ENCODE measurements at places on chromosomes 11 and 22.

DNA sequence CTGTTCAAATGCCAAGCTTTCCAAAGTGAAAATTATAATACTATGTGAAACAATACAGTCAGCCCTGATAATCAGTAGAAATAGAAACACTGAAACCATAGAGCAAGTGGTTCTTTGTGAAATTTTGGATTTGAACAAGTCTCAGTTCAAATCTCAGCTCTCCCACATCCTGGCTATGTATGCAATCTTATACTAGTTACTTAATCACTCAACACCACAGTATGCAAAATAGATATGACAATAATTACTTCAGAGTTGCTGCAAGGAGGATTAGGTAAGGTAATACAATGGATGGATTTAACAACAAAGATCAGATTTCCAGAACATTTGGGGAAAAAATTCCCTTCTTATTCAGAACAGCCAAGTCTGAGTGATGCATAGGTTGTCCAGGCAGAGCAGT, 851.8 kb upstream of the CCDC90B start:
- no peak for DNase-seq

DNA sequence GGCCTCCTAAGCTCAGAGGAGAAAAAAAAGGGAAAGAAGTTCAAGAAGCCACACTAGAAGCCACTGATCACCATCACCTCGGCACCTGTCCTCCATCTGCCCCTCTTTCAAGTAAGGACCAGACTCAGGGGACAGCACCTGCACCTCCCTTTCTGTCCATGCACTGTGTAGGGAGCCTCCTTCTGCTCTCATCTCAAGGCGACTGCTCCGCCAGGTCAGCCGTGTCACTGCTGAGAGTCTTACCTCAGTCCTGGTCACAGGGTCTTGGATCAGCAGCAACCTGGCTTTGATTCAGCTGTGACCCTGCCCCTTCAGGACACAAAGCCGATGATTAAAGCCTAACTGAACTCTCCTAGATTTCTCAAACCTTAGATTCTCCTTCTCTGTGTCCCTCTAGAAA, 101.5 kb downstream of the ZNF280B start:
- no peak for DNase-seq

DNA sequence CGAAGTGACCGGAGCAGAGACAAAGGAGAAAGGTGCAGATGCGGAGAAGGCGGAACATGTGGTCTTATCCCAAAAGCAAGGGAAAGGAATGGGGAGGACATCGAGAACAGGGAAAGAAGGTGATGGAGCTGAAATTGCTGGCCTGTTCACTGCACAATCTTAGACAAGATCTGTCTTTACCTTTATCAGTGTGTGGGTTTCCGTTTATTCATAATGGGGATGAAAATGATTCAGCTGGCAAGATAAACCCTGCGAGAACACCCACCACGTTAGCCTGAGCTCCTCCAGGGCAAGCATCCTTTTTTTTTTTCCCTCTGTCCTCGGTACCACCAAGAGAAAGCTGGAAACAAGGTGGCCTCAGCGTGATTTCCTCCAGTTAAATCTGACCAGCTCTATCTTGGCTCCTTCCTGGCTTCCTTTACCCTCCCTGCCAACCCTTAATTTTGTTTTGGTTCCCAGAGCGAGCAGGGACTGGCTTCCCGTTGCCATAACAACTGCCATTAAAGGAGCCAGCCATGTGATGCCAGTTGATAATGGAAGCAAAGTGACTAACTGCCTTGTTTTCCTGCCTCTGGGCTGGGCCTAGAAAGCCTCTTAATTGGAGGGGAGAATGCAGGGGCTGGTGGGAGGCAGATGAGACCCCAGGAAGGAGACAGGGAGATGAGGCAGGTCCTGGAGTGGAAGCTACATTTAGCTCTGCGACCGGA, 4.2 kb downstream of the SGSM1 start:
- DNase-seq, result no peak

GRCh38 chr11:85165819-85166218, 461.3 kb downstream of the DLG2 start:
- no peak for DNase-seq

DNA sequence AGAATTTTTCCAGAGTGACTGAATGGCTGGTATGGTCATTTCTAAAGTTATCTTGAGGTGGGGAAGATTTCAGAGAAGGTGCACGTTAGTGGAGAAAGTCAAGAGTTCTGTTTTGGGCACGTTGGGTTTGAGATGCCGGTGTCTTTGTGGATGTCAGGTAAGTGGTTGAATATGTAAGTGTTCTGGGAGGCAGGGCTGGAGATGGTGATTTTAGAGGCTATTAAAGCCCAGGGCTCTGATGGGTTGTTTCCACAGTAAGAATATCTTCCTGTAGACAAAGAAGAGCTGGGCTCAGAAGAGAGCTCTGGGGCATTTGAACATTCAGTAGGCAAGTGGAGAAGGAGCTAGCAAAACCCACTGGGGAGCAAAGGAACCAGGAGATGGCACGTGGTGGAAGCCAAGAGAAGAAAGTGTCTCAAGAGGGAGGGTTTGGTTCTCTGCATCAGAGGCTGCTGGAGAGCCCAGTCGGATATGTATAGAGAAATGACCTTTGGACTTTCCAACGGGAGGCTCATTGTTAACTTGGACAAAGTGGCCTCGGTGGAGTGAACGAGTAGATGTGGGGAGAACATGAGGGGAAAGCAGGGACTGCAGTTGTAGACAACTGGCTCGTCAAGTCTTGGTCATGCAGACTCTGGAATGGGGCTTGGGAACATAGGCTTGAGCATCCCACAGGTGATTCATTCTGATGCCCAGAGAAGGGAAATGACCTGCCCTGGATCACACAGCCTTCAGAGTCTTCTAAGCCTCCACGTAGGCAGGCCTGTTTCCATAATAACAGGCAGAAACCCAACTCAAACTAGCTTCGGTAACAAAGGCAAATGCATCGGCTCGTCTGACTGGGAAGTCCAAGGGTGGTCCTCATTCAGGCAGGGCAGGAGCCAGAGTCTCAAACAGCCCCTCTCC, 98.4 kb upstream of the PARVA start:
- DNase-seq, result no peak

DNA sequence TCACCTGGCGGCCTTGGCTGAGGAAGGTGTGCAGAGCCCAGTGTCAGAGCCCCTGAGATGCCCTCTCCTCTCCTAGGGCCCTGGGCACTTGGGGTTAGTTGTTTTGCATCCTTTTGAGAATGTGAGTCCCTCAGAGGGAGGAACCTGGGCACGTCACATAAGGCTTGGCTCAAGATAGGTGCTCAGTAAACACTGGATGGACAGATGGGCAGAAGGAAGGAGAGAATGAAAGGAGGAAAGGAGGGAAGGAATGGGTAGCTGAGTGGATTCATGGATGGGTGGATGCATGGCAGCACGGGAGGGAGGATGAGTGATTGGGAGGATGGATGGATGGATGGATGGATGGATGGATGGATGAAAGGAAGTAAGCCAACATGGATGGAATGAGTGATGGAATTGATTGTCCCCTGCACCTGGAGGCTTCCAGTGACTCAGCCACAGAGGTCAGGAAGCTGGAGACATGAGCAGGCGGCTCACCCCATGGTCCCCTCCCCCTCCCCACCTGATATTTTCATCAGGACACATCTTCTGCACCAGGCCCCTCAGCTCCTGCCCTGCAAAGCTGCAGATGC, 62.2 kb downstream of the IGLL1 start:
- DNase-seq, result no peak

GRCh38 chr11:35934981-35935380, 8.9 kb upstream of the LDLRAD3 start:
- no peak for DNase-seq

DNA sequence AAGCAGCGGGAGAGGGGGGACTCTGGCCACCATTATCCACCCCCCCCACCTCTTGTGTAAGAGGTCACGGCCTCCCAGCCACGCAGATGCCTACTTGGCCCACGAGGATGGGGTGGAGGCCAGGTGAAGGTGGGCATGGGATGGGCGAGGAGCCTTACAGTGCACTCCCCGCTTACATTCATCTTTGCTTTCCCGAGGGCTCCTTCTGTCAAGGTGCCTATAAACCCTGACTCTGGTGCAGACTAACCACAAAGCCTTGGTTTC, 13.1 kb downstream of the NPTXR start:
- no peak for DNase-seq

- no peak for DNase-seq
Measured at GRCh38 chr11:77073328-77074001, 6.7 kb downstream of the CAPN5 start.

GRCh38 chr11:7630002-7630401, 43.3 kb downstream of the CYB5R2 start:
- no peak for DNase-seq

DNA sequence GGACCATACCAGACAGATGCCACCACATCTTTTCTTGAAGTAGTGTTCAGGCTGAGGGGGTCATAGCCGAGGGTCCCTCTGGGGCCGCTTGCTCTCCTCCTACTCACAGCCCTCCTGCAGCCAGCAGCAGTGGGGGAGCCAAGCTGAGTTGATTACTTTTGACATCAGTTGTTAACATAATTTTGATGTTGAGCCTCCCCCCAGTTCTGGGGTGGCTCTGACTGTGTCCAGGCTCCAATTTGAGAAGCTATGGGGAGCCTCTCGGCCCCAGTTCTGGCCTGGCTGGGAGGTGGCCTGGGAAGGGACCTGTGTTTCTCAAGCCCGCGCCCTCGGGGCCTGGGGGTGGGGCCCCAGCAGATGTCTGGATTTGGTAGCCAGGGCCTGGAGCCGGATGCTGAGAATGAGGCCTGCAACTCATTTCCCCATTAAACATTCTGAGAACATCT, 47.9 kb downstream of the KCNQ1OT1 start:
- DNase-seq, result no peak

- no peak for DNase-seq
Measured at GRCh38 chr11:27291954-27292636, 70.9 kb downstream of the CCDC34 start.

GRCh38 chr22:40008726-40009291, 14.1 kb downstream of the FAM83F start:
- no peak for DNase-seq

DNA sequence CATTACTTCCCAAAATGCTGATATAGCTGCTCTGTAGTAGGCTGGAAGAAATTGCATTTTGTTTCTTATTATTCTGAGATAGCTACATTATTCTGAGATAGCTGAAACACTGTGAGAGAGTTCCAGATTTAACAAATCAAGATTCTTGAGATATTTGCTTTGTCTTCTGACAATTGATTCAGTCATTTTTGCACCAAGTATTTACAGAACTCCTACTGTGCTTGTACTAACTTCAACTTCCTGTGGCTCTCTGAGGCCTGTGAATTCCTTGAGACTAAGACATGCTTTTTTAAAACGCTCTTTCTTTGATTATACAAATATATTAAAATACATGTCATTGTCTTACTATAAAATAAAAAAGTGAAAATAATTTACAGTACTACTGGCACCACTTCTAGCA, 52.7 kb downstream of the USP47 start:
- DNase-seq, result no peak

GRCh38 chr22:17477391-17477833, 85.9 kb upstream of the SLC25A18 start:
- no peak for DNase-seq

- DNase-seq, result no peak
Measured at GRCh38 chr22:33867118-33867866, 53.0 kb downstream of the LARGE1 start.

DNA sequence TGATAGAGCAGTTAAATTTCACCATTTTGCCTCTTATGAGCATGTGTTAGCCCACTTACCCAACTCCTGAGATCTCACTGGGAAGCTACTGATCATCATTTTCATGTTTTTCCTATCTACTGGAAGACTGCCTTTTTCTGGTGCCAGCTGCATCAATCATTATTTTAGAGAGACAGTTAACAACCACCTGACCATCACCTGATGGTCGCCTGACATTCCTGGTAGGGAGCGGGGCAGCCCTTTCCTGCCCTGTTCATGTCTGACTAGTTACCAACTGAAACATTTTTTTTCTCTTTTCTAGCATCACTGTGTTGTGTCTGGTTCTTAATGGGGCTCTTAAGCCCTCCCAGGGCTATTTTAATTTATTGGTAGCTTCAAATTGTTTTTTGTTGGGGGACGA, 20.2 kb upstream of the PATL1 start:
- no peak for DNase-seq

DNA sequence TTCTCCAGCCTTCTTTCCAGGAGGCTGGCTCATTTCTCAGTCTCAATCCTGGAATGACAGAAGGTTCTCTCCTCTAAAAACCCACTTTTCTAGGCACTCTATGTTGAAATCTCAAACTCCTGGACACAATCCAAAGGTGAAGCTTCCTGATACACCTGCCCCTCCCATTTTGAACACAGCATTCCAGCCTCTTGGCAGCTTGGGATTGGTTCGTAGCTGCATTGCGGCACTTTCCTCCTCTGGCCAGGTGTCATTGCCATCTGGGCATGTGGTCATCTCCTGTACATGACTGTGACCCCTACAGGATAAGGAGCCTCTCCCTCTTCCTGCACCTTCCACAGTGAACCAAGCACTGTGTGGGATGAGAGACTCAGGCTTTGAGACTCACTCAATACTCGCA, 230.2 kb upstream of the B3GAT1 start:
- no peak for DNase-seq

DNA sequence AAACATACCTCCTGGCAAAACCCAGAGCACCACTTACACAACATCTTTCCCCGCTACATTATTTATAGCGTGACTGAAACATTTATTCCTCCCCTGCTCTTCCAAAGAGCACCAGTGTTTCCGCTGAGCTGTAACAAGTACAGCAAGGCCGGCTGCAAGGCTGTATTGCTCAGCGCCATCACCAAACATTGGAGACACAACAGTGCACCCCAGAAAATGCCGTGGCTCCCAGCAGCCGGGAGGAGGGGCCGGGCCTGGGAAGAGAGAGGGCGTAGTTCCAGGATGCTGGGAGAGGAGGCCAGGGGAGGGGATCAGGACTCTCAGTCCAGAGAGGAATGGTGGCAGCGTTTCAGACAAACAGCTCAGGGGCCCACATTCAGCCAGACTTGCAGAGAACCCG, 133.2 kb downstream of the DSCAML1 start:
- DNase-seq, result no peak

DNA sequence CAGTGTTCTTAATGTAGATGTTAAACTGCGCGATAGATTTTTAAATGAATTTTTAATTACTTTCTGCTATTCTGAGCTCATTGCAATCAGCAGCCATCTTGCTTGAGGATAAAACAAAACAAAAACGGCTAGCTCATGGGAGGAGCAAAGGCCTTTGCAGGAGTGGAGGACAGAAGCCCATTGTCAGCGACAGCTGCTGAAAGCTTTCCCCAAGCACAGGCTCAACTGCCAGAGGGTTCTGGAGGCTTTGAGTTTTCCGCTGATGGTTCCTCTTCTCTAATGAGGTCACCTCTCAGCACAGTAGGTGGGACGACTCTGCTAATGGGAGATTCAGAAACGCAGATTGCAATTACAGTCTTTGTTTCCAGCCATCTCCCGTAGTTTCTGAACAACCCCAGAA, 167.1 kb upstream of the TTC12 start:
- no peak for DNase-seq

- DNase-seq, result no peak
Measured at GRCh38 chr22:48098921-48099245, 1336.4 kb downstream of the TBC1D22A start.

GRCh38 chr11:58276151-58276550, 8.1 kb upstream of the OR10W1 start:
- DNase-seq, result no peak

- DNase-seq, result no peak
Measured at GRCh38 chr22:44776605-44777363, 24.4 kb downstream of the ARHGAP8 start.
